Activated CD4-positive, alpha-beta T cell treated with anti-CD3 and anti-CD28 coated beads for 24 hours (primary cell): ENCODE measurements at places on chromosomes 1 and 21.

GRCh38 chr1:173572201-173572873 is 30.5 kb downstream of the SLC9C2 start:
- DNase-seq = no peak

DNA sequence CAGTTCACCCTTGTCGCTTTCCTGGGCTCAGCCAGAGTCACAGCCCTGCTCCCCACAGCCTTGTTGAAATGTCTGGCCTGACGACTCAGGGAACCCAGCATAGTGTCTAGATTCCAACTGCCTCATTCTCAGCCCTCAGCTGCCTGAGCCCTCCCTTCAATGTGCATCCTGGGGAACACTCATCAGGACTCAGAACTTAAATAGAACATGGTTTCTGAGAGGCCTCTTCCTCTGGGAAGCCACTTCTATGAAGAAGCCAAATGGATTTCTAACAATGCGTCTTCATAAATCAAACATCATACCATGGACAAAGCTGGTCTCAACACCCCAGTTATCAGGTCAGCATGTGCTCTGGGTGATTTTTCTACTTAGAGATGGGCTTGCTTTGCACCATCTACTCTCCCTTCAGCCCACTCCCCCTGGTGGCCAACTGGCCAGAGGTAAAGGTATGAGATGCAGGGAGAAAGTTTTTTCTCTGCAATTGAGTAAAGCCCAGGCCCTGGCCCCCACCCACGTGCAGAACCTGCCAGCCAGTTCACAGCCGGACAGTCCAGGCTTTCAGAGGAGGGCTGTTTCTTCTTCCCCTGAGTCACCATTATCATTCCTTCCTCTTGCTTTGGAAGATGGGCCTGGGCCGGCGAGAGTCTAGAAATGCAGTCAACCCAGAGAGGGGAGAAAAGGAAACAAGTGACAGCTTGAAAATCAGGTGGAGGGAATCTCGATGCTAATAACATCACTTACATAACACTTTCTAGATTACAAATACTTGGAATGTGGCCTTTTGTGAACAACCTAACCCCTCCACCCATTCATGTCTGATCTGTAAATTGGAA is 32.1 kb downstream of the CD244 start:
- peak; percentile 69 for DNase-seq

DNA sequence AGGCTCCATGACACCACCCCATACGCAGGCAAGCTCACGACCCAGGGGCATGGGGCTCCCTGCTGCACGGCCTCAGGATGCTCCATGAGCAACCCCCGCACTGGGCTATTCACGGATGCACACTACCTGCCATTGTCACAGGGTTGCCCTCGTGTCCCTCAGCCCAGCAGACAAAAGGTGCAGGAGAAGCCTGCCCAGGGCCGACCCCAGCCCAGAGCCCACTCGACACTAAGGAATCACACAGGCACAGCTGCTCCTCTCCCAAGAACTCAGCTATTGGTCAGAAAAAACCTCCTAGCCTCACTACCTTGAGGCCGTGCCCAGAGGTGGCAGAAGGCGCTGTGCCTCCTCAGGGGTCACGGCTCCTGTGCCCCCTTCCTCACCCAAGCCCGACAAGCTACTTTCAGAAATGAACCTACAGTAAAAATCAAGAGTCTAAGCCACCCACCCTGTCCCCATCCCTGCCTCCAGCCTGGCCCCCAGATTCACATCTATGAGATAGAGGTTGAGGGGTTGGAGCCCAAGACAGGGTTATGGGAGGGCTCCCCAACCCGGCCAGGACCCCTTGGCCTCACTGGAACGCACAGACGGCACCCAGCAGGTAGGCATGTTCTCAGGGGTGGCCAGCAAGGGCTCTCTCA is 6.4 kb upstream of the SPATC1L start:
- no peak for DNase-seq

DNA sequence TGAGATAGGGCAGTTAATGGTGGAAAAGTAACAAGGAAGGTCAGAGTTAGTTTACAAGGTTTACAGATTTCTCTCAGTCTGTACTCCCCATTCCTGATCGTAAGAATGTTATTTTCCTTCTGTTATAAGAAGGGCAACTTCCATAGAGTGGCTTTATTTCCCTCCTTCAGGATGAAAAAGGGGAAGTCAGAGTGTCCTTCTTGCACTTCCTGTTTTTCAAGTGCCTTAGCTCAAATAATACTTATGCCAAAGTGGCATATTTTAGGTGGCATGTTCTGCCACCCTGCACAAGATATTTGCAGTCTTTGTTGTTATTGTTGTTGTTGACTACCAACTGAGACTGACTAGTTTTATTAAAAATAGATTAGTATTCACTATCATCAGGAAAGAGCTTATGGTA is 730.7 kb upstream of the ADGRL4 start:
- no peak for DNase-seq

DNA sequence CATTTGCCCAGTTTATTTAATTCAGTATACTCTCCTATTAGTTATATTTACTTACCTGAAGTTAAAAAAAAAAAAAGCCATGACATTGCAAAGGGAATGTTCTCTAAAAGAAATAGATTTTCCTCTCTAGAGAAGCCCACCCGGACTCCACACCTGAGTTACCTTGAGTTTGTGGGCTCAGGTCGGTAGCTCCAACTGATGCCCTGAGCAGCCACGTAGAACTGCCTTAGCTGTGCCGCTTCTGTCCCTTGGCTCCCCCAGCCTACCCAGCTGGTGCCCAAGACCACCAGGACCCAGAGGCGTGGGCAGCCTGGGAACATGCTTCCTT is 250 bp downstream of the F5 start:
- DNase-seq = no peak

DNA sequence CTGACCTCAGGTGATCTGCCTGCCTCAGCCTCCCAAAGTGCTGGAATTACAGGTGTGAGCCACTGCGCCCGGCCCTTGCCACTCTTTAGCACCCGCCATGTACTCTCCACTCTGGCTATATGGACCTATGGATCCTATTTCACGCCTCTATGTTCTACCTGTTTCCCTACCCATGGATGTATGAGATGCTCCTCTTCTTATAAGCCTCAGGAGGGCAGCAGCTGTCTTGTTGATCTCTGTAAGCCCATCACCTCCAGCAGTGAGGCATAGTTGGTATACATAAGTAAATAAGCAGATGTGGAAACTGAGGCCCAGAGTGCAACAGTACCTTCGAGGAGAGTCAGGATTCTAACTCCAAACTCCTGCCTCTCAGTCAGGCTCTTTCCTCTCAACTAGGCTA is 24.7 kb upstream of the ARTN start:
- no peak for DNase-seq

GRCh38 chr1:178819123-178819522 is 51.8 kb downstream of the ANGPTL1 start:
- DNase-seq = no peak
